ENCODE measurements at places on chromosomes 1 and 21. TPM values are rescaled to one million over a fixed set of nuclear protein-coding genes. Genes with fewer than 3 reads are reported as not detected.

DNA sequence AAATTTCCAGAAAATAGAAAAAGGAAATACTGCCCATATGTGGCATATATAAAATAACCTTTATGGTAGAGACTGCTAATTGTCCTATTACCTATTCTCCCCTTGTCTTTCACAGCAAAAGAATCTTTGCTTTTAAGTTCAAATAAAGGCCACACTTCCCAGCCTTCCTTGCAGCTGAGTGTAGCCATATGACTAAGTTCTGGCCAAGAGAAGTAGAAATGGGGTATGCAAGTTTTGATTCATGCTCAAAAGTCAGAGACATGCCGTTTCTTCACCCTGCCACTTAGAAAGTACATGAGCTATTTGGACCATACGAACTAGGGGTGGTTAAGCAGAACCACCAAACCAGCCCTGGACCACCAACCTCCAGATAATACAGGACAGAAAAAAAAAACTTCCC is 18.3 kb upstream of the S100A2 start:
- no peak overlapping the region for H3K4me3 ChIP-seq
- H3K27me3 ChIP-seq: no peaks in the 10 kb centered on the region
- no peaks in the 10 kb centered on the region for H3K36me3 ChIP-seq
- H3K27ac ChIP-seq: no peak overlapping the region
- no peak for DNase-seq
- H3K4me1 ChIP-seq: no peaks in the 10 kb centered on the region

GRCh38 chr1:160261556-160261892 is 825 bp downstream of the DCAF8 start:
- no peak for DNase-seq
- H3K27me3 ChIP-seq: no peaks in the 10 kb centered on the region
- H3K36me3 ChIP-seq: peaks cover 8% of the 10 kb centered on the region
- H3K4me1 ChIP-seq: peaks cover 38% of the 10 kb centered on the region
- peak overlapping the region; percentile 91 for H3K4me3 ChIP-seq
- peak overlapping the region; percentile 97 for H3K27ac ChIP-seq

- H3K4me1 ChIP-seq: no peaks in the 10 kb centered on the region
- H3K4me3 ChIP-seq: no peak overlapping the region
Observed at GRCh38 chr1:3359756-3360440, 94.6 kb upstream of the ARHGEF16 start.

- H3K4me3 ChIP-seq: no peak overlapping the region
- H3K4me1 ChIP-seq: peaks cover 50% of the 10 kb centered on the region
- peak overlapping the region; percentile 70 for H3K27ac ChIP-seq
- H3K27me3 ChIP-seq: no peaks in the 10 kb centered on the region
- peak; percentile 87 for DNase-seq
- H3K36me3 ChIP-seq: no peaks in the 10 kb centered on the region
Observed at GRCh38 chr21:45306832-45307571, 19.3 kb upstream of the POFUT2 start.

The SCP2 gene
- 140 TPM for total RNA-seq

The FOXO6 gene
- 0.43 TPM for total RNA-seq

Data from upper lobe of right lung (tissue), 1 donor.